ENCODE measurements at places on chromosomes 12 and 14.

DNA sequence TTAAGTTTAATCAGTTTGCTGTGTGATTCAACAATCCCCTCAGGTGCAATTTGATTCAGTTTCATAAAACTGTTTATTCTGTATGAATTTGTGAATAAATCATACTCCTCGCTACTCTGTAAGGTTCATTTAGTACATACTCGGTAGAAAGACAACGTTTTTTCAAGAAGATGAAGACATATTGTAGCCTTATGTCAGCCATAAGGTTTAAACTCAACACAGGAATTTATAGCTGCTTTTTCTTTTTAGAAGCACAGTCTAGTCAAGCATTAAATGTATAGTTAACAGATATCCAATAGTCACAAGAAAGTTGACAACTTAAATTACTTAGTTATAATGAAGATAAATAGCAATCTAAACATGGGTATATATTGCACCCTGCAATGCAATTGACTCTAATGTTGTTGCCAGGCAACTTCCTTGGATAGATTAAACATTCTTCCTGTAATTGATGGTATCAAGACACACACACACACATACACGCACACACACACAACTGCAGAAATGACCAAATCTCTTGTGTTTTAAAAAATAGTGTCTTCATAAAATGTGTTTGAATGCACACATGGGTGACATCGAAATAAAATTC is 151.5 kb upstream of the MGAT4C start:
- no peak for DNase-seq

GRCh38 chr12:18752947-18753346 is 15.0 kb downstream of the CAPZA3 start:
- no peak for DNase-seq

GRCh38 chr12:41336041-41336549 is 148.0 kb downstream of the PDZRN4 start:
- no peak for DNase-seq

GRCh38 chr12:87848248-87848868 is 180.8 kb downstream of the C12orf50 start:
- peak; percentile 43 for DNase-seq

GRCh38 chr12:24977060-24977459 is 28.2 kb upstream of the BCAT1 start:
- DNase-seq = no peak
